T-helper 17 cell (primary cell): ENCODE measurements at places on chromosomes 6 and 20. TPM values are rescaled to one million over a fixed set of nuclear protein-coding genes. Genes with fewer than 3 reads are reported as not detected.

CST4 gene
- total RNA-seq = not detected

KCNK16 gene
- total RNA-seq = not detected

OR2B6 gene
- total RNA-seq = not detected

MYH7B gene
- total RNA-seq = 0.50 TPM

MYL9 gene
- total RNA-seq = 125 TPM

SLC35F1 gene
- not detected for total RNA-seq

GPX5 gene
- not detected for total RNA-seq

GRM1 gene
- total RNA-seq = not detected
